ENCODE measurements at places on chromosomes 11 and 22. TPM values are rescaled to one million over a fixed set of nuclear protein-coding genes. Genes with fewer than 3 reads are reported as not detected.
A peak's percentile ranks its signal among the peaks of the same experiment; 100 is the strongest.

GRCh38 chr11:132032555-132032954, 662.1 kb downstream of the NTM start:
- no peak for DNase-seq

- DNase-seq, result no peak
These were observed 15.1 kb downstream of the P2RY2 start for GRCh38 chr11:73233211-73233610.

GRCh38 chr22:47599753-47600152, 837.3 kb downstream of the TBC1D22A start:
- no peak for DNase-seq

GRCh38 chr22:50528682-50529415, 963 bp downstream of the TYMP start:
- DNase-seq, result no peak

DNA sequence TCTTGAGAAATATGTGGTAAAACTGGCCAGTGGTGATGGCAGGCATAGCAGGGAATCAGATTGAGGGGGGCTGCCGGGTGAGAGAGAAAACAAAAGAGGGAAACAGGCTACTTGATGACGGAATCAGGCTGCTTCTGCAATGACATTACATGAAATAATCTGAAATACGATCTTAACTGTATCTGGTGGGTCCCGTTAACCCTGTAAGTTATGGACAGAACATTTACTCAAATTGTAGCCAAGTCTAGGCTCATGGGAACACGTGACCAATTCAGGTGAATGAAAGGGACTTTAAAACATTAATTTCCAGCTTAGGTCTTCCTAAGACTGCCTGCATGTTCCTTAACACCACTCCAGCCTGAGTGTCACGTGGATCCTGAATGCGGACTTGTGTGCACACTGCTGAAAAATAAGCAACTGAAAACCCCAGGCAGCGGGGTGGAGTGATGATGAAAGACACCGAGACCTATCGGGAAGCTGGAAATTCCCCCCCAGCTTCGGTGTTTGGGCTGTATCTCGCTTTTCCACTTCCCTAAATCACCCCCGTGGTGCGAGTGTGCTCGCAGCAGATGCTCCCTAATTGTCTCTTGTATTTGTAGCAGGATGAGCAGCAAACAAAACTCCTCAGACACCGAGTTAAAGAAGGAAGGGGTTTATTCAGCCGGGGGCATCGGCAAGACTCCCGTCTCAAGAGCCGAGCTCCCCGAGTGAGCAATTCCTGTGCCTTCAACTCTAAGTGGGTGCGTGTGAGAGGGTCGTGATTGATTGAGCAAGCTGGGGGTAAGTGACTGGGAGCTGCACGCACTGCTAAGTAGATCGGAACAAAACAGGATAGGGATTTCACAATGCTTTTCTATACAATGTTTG, 145.0 kb upstream of the GRK3 start:
- DNase-seq, result peak; percentile 71

DNA sequence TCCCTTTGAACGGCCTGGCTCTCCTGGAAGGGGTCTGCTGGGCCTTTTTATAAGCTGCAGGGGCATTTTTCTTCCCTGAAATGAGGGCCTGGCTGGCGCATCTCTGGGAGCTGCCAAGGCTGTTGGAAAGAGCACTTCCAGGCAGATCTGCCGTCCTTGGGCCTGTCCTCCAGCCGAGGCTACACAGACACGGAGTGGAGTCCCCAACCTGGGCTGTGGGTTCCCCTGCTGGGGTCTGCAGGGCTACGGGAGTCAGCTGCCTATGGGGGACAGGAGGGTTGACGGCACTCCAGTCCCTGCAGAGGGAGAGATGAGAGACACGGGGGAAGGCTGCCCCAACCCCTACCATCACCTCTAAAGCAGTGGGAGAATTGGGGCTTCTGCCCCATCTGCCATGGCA, 606.6 kb downstream of the TBC1D22A start:
- DNase-seq, result no peak

- DNase-seq, result no peak
These were observed 7.4 kb downstream of the C1QTNF6 start for GRCh38 chr22:37180531-37181231.

GRCh38 chr11:120339394-120339890, 3.2 kb downstream of the ARHGEF12 start:
- DNase-seq, result peak; percentile 55

- peak; percentile 79 for DNase-seq
These were observed at the start of gene UNC93B1 for GRCh38 chr11:68003846-68004550. UNC93B1 (minus strand) TSS chr11:68004097; CDS start chr11:68004043, 54 bp downstream.

GRCh38 chr11:108654994-108655631, 9.8 kb upstream of the DDX10 start:
- peak; percentile 69 for DNase-seq

DNA sequence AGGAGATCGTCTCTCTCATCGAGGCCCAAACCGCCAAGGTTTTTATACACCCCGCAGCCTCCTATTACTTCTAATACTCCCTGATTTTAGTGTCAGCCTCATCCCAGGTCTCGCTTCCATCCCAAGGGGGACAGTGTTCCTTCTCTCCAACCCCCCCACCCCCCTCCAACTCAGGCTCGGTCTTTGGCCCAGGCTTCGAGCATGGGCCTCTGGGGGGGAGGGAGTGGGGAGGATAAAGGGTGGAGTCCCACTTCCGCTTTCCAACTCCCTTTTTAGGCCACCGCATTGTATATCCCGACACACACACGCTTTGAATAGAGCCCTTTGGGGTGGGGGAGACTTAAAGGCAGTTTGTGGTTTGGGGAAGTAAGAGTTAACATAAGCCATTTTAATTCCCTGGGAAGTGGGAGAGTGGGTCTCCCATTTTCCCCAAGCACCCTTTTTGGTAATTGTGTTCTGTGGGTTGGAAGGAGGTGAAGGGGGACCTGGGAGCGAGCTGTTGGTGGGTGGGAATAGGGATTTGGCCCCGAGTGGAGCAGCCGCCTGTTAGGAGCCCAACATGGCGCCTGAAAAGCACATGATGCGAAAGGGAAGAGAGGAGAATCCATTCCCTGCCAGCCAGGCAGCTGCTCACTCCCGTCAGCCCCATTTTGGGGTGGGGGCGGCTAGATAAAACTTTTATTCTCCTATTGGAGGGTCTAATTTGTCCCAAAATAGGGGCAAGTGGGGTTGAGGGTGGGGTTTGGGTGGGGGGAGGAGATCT, 844 bp downstream of the PCF11 start:
- peak; percentile 64 for DNase-seq

DNA sequence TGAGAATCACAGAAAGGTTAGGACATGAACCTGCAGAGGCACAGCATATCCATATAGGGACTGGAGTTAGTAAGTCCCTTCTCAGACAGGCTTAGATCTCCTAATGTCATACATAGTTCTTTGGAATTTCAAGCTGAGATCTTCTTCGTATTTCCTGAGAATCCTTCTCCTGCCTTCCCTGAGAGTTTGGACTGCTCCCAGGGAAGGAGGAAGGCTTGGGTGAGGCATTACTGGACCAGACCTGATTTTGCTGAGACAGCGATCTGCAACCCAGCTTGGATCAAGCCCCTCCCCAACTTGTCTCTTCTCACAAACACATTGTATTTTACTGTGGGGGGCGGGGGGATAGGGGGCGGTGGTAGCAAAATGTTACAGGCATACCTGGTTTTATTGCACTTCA, 108.5 kb downstream of the TSPAN18 start:
- DNase-seq, result no peak

GRCh38 chr11:91795139-91795887, 429.3 kb upstream of the FAT3 start:
- DNase-seq, result no peak

DNA sequence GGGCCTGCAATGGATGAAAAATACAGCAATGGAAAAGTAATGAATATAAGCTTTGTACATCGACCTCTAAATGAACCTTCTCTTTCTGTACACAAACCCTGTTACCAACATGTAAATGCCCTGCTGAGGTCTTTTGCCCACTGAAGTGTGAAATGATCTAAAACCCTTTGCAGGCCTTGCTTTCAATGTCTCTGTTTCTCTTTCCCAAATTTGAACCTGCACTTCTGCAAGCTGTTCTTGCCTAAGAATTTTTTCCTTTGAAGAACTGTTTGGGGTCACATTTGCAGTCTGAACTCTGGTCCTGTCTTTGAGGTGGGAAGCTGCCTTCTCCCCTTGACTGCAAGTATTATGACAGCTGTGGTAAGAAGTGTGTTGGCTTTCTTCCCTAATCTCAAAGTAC, 1237.1 kb downstream of the FAM181B start:
- DNase-seq, result no peak

GRCh38 chr11:68974421-68975194, 6.2 kb downstream of the MRGPRD start:
- DNase-seq, result peak; percentile 43

DNA sequence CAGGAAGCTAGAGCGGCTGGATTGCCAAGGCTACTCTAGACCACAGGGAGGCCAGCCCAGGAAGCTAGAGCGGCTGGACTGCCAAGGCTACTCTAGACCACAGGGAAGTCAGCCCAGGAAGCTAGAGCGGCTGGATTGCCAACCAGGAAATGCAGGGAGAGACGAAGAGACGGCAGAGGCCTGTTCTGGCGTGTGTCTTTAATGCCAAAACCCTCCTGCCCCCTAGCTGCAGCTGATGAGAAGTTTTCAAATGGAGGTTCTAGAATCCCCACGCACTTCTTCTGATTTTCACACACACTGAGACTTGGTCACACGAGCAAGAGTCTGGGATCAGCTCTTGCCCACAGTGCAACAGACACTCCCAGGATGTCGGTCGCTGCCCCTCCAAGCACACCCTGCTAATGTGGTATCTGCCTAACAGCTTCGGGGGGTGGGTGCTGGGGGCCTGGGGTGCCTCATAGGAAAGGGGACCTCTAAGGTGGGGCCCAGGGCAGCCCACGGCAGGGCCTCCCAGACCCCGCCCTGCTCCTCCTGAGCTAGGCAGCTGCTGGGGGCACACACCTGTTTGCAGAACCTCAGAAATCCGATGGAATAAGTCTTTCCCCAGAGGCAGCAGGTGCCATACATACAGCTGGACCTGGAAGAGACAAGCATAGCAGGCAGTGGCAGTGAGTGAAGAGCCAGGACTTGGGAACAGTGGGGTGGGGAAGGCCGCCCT, 28.5 kb downstream of the MAFF start:
- DNase-seq, result peak; percentile 90

DNA sequence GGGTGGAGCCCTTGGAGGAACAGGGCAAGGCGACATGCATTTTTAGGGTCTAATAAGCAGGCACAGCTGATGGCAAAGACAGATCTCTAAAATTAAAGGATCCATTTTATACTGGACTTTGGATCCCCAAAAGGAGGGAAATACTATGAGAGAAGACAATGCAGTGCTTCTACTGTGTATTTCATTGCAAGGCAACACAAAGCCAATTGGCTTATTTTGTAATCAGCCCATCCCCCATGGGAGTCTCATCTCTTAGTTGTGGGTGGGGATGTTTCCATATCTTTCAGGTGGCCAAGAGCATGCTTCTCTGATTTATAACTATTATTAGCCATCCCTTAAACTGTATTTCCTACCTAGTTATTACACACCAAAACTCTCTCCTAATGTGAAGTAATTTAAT, 18.5 kb upstream of the EI24 start:
- DNase-seq, result no peak

GRCh38 chr11:123143921-123144320, 51.1 kb downstream of the CLMP start:
- no peak for DNase-seq

GRCh38 chr11:110435780-110436717, 6.3 kb downstream of the FDX1 start:
- no peak for DNase-seq

GRCh38 chr22:19807161-19807913, 46.8 kb downstream of the TBX1 start:
- no peak for DNase-seq

- DNase-seq, result no peak
These were observed 43.0 kb upstream of the NTM start for GRCh38 chr11:131327421-131327820.

DNA sequence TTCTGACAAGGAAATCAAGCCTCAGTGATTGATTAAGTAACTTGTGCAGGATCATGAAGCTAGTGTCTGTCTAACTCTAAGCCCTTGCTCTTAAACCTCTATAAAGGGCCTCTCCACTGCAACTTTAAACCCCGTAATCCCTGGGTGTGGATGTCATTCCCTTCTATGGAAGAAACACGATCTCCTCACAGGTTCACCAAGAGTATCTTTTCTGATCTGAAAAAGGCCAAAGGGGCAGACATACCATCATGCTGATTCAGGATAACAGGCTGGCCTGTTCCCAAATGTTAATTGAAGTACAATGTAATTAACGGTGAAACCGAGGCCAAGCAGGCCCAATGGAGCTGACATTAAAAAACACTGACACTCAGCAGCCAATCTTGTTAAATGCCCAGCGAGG, 17.1 kb downstream of the TTC12 start:
- DNase-seq, result no peak

SPON1 gene
- total RNA-seq, result 0.17 TPM

NLRP14 gene
- total RNA-seq, result not detected

UBE4A gene
- 32.5 TPM for total RNA-seq

OR51B5 gene
- total RNA-seq, result not detected

GTSE1 gene
- total RNA-seq, result 2.7 TPM

SLC22A6 gene
- total RNA-seq, result not detected

BBOX1 gene
- total RNA-seq, result not detected

PRDM11 gene
- total RNA-seq, result 11.7 TPM

VWCE gene
- 8.8 TPM for total RNA-seq

SOX6 gene
- total RNA-seq, result 0.09 TPM

PDE2A gene
- total RNA-seq, result 351 TPM

RRAS2 gene
- total RNA-seq, result 173 TPM

ACTN3 gene
- 0.14 TPM for total RNA-seq

Data from dermis blood vessel endothelial cell (primary cell).